H4 (cell line): ENCODE measurements at places on chromosomes 1 and 21.

DNA sequence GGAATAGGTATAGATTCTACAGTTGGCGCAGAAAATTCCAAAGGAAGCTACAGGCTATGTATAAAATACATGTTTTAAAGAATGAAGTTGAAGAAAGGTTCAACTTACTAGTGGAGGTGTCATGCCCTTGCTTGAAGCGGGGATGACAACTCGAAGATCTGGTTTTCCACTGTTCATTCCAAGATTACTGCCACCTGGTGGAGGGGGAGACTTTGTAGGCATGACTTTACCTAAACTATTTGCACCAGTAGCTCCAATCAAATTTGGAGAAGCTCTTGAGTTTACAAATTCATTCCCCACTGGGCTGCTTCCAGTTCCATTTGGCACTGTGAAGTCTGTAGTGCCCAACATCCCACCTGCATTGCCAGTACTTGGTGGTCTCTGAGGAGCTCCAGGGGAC, 81.7 kb downstream of the AXDND1 start:
- peak; percentile 6 for DNase-seq

DNA sequence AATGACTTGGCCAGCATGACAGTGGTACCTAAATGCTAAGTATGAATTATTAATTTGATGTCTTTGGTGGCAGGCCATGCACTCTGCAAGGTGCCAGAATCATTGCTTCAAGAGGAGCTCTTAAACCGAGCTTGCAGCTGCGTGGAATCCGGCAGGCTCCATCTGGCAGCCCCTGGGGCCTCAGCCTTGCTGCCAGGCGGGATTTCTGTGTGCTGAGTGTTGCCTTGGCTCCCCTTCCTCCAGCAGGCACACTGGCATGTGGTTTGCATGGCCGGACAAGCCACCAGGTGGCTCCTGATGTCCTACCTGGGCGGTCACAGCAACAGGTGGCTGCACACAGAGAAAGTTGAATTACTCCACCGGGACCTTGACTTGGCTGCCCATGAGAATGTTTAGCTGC, 155.4 kb downstream of the URB2 start:
- no peak for DNase-seq

- no peak for DNase-seq
These were observed 1588.9 kb upstream of the PRMT6 start for GRCh38 chr1:105467549-105467948.

DNA sequence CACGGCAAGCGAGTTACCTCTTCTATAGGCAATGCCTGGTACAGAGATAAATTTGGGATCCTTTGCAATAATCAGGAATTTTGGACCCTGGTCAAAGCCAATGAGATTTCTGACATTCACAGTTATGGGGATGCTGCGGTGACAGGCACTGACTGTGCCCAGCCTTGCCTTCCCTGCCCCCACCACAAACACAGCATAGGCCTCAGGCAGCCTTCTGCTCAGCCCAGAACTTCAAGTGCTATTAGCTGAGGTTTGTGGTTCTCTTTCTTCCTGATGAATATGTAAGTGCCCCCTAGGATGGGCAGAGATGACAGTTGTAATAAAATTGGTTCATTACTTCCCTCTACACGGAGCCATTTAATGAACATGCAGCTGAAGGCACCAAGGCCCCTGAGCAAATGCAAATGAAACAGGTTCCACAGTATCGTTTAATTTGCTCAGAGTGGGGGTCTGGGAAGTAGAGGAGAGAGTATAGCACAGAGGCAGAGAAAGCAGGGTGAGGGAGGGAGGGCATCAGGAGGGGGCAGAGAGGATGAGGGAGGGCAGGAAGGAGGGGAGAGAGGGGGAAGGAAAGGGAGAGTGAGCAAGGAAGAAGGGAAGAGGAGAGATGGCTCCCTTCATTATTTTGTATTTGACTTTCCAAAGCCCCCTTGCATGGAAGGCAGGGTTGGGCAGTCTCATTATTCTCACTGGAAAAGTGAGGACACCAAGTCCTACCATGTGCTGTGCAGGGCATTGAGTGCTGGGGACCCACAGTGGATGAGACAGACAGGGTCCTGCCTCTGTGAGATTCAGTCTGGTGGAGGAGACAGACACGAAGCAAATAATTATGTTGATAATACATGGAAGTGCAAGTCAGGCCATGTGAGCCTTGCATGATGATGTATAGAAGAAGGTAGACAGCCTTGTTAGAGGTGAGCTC, 513.0 kb downstream of the PTPRU start:
- DNase-seq, result no peak

DNA sequence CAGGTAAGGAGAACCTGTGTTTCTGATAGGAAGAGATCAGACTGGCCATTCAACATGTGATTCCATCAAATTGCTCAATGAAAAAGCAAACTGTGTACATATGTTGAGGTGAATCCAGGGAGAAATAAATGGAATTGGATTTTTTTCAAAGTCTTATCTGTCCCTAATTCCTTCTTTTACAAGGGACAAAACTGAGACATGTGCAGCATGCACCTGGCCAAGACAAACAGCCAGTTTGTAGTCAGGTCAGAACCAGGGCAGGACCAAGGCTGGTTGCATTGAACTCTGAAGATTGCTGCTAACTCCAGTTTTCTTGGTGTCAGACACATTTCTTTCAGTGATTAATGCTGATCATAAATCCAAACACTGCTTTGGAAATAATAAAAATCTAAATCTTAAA, 69.6 kb upstream of the CCDC190 start:
- DNase-seq, result no peak

DNA sequence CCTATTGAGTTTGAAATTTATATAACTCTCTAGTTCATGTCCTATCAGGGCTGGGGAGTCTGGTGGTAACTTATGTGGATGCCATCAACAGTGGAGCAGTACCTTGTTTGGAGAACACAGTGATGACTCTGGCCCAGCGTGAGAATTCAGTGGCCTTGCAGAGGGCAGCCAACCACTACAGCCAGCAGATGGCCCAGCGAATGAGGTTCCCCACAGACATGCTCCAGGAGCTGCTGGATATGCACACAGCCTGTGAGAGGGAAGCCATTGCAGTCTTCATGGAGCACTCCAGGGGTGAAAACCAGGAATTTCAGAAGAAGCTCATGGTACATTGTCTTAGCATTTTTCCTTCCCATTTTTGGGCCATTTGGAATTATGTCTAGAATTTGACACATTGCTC, 32.0 kb upstream of the GBP6 start:
- DNase-seq, result no peak

- peak; percentile 41 for DNase-seq
These were observed 25.3 kb upstream of the ETV3 start for GRCh38 chr1:157163273-157164127.

DNA sequence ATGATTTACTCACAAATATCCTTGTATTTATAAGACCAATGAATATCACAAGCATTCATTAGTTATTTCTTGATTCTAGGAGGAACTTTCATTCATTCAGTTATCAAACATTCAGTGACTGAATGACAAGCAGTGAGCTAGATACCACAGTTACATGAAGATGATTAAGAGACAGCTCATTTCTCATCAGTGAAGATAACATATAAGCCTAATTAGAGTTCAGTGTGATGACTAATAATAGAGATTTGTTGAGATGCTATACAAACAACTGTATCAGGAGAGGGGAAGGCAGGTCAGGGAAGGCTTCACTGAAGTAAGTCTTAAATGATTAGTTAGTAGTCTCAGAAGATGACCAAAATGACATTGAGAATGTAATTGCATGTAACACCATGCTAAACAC, 14.6 kb upstream of the C1orf105 start:
- DNase-seq, result no peak

- DNase-seq, result no peak
These were observed 186.0 kb downstream of the APP start for GRCh38 chr21:25984538-25984937.

DNA sequence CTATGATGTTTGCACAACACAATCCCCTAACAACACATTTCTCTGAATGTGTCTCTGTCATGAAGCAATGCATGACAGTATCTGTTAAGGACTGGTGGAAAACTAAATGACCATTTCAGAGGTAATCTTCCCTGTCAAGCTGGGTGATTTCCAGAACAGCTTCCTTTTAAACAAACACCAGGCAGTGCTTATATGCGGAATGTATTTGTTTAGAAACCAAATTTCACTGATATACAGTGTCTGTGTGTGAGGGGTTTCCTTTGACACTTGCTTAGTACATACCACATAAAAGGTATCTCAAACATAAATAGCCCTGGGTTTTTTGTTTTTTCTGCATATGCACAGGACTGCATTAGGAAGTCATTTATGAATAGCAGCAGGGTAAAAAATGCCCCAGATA, 95.6 kb downstream of the TGFBR3 start:
- DNase-seq, result no peak

- no peak for DNase-seq
These were observed 39.0 kb upstream of the GRIK3 start for GRCh38 chr1:37073152-37073853.

DNA sequence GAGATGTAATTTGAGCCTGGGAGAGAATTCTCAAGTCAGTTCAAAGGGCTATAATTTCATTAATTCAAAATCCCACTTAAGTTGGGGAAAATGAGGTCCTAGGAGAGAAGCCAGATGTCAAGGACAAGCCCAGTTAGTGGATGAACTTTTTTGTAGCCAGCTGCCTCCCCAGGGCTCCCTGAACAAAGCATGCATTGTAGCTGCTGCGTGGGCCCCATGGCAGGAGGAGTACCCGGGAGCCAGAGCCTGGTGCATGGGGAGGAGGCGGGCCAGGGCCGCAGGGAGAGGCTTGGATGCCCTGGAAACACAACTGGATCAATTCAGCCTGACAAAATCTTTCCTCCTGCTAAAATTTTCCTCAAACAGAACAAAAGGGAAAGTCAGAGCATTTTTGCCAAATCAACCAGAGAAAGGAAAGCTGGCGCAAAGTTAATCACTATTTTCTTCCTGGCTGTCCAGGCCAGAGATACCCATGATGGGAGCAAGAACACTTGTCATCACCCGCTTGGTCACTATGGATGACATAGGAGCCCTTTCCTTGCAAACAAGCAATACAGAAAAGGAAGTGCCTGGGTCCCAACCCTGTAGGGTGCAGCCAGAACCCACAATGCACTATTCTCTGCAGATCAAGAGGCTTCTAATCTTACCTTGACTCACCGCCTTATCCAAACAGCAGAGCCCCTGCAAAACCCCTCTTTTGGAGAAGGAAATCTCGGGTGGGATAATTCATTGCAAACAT, 248.1 kb upstream of the RAB4A start:
- DNase-seq, result no peak

GRCh38 chr1:7956218-7957032, 5.1 kb upstream of the PARK7 start:
- DNase-seq, result peak; percentile 9

- DNase-seq, result no peak
These were observed 18.8 kb downstream of the PODN start for GRCh38 chr1:53080769-53081168.

DNA sequence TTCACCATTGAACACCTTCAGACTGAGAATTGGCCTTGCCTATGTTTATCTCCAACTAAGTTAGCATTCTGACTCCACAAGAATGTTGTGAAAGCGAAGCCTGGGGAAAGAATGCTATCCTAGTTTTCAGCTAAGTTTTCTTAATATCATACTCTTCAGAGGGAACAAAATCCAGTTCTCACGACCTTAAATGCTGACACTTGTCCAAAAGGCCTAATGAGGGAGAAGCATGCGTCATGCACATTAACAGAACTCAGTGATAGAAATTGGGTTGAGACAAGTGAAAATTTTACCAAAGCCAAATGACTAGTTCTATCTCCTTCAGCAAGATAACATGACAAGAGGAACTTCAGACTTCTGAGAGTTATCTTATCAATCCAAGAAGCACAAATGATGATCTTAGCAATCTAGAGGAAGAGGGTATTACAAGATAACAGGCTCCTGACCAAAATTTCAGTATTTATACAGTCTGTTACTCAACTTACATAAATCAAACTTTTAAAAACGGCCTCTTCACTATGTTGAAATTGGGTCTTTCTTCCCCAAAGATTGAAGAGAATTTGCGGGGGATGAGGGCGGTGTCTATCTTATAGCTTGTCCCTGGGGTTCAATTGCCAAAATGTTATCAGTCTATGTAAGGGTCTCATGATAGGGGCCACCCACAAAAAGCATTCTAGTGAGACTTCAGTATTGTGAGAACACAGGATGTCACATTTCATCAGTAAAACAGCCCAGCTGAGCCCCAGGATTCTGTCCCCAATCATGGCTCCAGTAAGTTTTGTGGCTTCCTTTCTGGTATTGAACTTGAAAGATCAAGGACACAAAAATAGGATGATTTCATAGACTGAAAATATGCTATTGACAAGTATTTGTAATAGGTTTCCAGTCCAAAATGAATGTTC, 26.5 kb upstream of the SLC45A3 start:
- no peak for DNase-seq

DNA sequence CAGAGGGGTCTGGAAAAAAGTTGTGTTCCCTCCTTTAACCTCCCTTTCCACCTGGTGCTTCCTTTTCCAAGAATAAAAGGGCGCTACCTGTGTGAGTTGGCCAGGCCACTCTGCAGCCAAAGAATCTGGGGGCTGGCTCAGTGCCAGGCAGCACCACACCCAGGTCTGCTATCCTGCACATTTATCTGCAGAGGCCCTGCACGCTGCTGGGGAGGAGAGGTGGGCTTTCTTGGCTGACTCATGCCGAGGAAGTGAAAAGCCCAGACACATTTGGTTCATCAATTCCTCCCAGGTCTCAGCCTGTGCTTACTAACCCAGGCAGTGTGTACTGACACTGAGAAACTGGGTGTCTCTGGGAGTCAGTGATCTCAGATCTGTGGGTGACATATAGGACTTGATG, 79.8 kb upstream of the F3 start:
- no peak for DNase-seq

GRCh38 chr1:206700445-206701036, 15.8 kb downstream of the MAPKAPK2 start:
- no peak for DNase-seq

GRCh38 chr1:185835191-185835590, 101.0 kb downstream of the HMCN1 start:
- DNase-seq, result no peak

DNA sequence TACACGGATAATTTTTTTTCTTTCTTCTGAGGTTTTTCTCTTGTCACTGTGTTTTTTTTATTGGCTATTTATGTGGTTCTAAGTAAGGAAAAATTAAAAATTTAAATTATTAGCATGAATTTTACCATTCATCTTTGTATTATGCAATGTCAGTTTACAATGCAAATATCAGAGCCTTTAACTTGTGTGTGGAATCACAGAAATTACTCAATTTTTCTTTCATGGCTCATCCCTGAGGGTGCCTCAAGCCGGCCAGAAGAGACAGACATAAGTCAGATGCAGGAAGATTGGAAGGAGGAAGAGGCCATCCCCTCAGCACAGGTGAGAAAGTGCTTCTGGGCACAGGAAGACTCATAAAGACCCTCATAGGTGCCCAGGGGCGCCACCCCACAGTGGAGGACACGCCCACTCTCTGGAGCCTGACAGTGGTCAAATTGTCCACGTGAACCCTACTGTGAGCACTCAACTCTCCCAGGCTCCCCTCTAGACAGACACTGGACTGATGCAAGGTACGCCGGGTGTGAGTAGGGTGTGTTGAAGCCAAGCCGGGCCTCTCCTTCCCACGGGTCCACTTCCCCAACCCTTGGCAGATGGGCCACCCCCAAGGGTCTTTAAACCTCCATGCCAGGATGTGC, 9.5 kb upstream of the LDLRAP1 start:
- DNase-seq, result no peak

GRCh38 chr21:21156957-21157356, 158.7 kb downstream of the NCAM2 start:
- no peak for DNase-seq
